Stimulated activated effector memory CD8-positive, alpha-beta T cell treated with anti-CD3 and anti-CD28 coated beads, Interleukin-12 subunit alpha, Interleukin-12 subunit beta, amount 100 ng/mL, for 72 hours (primary cell): ENCODE measurements at places on chromosomes 16 and 17.
A peak's percentile ranks its signal among the peaks of the same experiment; 100 is the strongest.

GRCh38 chr17:8118769-8119580 lies 661 bp upstream of the ALOXE3 start:
- peak; percentile 81 for DNase-seq

GRCh38 chr17:2151358-2152033 lies 96.6 kb downstream of the HIC1 start:
- no peak for DNase-seq

DNA sequence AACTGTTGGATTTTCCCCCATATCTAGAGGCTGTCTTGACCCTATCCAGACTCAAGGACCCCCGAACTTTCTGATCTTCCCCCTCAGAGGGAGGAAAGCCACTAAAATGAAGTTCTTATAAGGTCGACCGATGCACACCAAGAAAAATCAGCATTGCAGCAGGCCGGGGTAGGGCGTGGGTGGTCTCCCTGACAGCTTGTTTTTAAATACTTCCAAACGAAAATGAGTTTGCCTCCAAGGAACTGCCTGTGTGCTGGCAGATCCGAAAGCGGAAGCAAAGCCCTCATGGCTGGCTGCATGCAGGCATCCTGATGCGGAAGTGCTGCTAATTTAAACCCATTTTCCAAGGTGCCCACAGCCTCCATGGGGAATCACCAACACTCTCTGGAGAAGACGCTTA lies 374.3 kb upstream of the XYLT1 start:
- DNase-seq: no peak

GRCh38 chr16:5108505-5109158 lies 11.0 kb upstream of the EEF2KMT start:
- no peak for DNase-seq

- DNase-seq: no peak
Observed at GRCh38 chr17:42882166-42882565, 18.4 kb upstream of the G6PC1 start.

DNA sequence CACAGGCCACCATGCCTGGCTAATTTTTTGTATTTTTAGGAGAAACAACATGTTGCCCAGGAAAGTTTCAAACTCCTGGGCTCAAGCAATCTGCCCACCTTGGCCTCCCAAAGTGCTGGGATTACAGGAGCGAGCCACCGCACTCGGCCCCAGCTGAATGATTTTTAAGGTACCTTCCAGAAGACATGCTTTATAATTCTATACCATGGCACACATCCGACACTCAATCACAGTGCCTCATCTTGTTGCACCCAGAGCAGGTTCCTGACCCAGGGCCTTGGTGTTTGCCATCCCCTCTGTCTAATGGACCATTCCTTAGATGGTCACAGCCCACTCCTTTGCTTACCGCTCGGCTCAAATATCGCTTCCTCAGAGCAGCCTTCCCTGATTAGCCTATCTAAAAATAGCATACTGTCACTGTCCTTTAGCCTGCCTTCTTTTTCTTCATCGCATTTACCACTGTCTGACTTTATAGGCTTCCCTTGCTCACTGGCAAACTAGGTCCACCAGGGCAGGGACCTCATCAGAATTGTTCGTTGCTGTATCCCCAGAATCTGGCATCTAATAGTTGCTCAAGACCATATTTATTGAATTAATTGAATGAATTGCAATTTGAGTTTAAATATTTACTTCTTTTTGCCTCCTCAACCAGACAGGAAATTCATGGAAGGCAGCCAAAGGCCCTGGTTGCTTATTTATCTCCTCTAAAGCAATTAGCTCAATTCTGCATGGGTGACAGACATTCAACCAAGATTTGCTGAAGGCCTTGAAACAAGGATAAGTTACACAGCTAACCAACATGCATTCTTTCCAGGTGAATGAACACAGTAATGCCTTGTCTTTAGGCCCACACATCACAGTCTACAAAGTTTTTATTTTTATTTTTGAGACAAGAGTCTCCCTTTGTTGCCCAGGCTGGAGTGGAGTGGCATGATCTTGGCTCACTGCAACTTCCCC lies 6.3 kb upstream of the TENT4B start:
- no peak for DNase-seq

- DNase-seq: peak; percentile 22
Observed at GRCh38 chr17:8223356-8224126, 13.2 kb upstream of the AURKB start.

- no peak for DNase-seq
Observed at GRCh38 chr17:50902372-50903353, 36.5 kb upstream of the TOB1 start.

DNA sequence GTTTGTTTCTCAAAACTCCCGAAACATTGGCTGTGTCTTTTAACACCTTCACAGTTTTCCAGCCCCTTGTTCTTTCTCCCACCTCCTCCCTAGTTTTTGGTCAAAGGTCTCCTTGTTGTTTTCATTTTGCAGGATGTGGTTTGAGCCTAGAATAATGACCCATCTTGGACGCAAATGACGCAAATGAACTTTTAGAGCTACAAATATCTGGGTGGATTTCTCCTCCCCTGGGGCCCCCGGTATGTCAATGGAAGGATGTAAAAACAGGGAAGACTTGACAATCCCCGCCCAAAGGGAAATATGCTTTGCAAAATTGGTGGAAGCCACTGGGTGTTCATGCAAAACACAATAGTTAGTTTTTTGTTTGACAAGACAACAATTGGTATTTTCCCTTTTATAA lies 236.0 kb upstream of the IRX3 start:
- DNase-seq: no peak
